CD14-positive monocyte (primary cell): ENCODE measurements at places on chromosomes 6 and 20. TPM values are rescaled to one million over a fixed set of nuclear protein-coding genes. Genes with fewer than 3 reads are reported as not detected.
A peak's percentile ranks its signal among the peaks of the same experiment; 100 is the strongest.

DNA sequence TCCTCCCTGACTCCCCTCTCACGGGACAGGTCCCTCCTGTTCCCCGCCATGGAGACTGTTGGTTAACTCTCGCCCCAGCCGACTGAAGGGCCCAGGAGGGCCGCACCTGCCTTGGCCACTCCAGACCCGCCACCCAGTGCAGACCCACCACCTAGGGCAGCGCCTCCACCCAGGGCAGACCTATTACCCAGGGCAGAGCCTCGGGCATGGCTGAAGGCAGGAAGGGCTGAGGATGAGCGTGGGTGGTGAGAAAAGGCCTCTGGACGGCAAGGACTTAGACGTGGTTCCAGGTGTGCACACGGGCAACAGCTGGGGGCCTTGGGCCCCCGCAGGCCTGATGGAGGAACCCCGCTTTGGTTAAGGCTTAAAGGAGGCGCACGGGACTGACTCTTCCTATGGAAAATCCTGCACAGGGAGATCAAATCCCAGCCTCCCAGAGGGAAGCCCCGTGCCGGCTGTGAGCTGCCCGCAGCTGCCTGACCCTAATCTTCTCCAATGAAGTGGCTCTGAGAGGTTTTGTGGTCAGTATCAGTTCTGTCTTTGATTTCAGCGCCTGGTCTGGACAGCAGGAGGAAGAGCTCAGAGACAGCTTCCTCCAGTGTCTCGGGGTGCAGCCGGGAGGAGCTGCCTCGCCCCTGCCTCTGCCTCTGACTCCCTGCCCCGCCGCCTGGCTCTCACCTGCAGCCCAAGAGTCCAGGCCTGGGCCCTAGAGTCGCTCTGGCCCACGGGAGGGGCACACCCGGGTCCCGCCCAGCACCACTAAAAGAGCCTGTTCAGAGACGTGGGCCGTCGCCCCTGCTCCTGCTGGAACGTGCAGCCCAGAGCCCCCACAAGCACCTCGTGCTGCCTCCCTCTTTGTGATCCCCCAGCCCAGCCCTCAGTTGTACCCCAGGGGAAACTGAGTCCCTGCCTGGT lies 12.1 kb upstream of the CHRNA4 start:
- H3K36me3 ChIP-seq = no peaks in the 10 kb centered on the region
- no peak overlapping the region for H3K27ac ChIP-seq
- no peaks in the 10 kb centered on the region for H3K4me1 ChIP-seq
- H3K27me3 ChIP-seq = peaks cover 16% of the 10 kb centered on the region

- peak overlapping the region; percentile 40 for H3K4me3 ChIP-seq
- no peaks in the 10 kb centered on the region for H3K36me3 ChIP-seq
- DNase-seq = peak; percentile 74
Measured at GRCh38 chr6:143536866-143537691, 25.6 kb upstream of the FUCA2 start.

GRCh38 chr6:123677897-123678296 lies 41.1 kb upstream of the TRDN start:
- no peaks in the 10 kb centered on the region for H3K36me3 ChIP-seq
- no peak overlapping the region for H3K4me3 ChIP-seq
- DNase-seq = no peak
- H3K27ac ChIP-seq = no peak overlapping the region

The ESR1 gene
- polyA plus RNA-seq = 0.12 TPM

DNA sequence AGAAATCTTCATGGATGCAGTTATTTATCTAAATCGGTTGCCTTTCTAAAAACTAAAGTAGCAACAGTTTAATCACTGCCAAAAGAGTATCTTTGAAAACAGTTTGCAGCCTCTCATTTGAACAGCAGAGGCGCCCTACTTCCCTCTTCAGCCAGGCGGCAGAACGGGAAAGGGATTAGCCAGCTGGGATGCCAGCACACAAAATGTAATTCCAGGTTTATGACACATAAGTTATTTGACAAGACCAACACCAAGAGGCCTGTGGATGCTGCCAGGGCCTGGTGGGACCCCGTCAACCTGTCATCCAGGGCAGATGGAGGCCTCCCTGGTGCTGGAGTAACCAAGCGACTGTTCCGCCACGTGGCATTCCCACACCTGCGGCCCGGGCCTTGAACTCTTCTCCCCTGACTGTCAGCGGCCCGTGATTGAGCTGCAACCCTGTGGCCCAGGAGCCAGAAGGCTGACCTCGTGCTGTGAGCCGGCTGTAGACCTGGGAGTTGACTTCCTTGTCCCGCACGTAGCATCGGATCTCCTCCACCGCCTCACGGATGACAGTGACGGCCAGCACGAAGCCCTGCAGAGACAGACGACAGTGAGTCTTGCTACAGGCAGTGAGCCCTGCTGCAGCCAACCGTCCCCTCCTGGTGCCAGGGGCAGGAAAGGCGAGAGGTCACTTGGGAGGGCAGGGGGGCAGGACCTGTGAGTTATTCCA lies 55.5 kb downstream of the ATP9A start:
- H3K4me1 ChIP-seq = no peaks in the 10 kb centered on the region
- no peaks in the 10 kb centered on the region for H3K27me3 ChIP-seq
- no peak overlapping the region for H3K27ac ChIP-seq
- no peaks in the 10 kb centered on the region for H3K36me3 ChIP-seq
- DNase-seq = no peak

DNA sequence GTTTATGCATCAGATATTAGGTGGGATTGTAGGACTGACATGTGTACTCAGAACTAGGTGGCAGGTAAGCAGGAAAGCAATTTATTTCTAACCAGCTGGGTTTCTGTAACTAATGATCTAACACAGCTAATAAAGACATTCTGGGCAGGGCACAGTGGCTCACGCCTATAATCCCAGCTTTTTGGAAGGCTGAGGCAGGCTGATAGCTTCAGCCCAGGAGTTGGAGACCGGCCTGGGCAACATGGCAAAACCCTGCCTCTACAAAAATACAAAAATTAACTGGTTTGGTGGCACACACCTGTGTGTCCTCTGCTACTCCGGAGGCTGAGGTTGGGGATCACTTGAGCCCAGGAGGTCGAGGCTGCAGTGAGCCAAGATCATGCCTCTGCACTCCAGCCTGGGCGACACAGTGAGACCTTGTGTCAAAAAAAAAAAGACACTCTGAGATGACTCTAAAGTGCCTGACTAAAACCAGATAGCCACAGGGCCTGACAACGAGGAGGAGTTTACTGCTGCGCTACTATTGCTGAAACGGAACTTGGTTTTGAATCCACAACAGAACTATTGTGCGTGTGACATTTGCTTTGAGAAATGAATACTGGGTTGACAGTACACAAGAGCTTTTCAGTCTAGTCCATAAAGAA lies 29.2 kb upstream of the CEP85L start:
- H3K4me1 ChIP-seq = peaks cover 3% of the 10 kb centered on the region
- no peak overlapping the region for H3K4me3 ChIP-seq
- no peak overlapping the region for H3K27ac ChIP-seq
- no peaks in the 10 kb centered on the region for H3K27me3 ChIP-seq

The NHSL1 gene
- polyA plus RNA-seq = 0.51 TPM

GRCh38 chr6:26172608-26172968 lies 85.4 kb downstream of the HFE start:
- H3K4me1 ChIP-seq = peaks cover 23% of the 10 kb centered on the region
- peak; percentile 85 for DNase-seq
- H3K4me3 ChIP-seq = peak overlapping the region; percentile 76
- H3K36me3 ChIP-seq = no peaks in the 10 kb centered on the region
- peak overlapping the region; percentile 91 for H3K27ac ChIP-seq
- no peaks in the 10 kb centered on the region for H3K27me3 ChIP-seq

DNA sequence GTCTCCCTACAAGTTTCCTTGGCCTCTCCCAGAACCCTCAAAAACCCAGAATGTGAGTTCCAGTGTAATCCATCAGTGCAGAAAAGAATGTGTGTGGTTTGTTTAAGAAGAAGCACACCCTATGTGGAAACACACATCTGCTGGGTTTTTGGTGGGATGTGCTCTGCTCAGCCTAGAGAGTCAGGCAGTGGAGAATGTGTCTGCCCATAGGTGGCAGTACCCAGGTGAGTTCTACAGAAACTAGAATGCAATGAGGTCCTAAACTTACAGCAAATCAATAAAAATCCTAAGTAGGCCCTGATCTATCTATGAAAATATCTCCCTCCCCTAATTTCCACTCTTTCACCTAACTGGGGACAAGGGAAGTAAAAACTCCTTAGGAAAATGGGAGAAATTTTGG lies 437.3 kb downstream of the DHX35 start:
- no peak overlapping the region for H3K27ac ChIP-seq
- no peaks in the 10 kb centered on the region for H3K4me1 ChIP-seq
- DNase-seq = no peak
- H3K36me3 ChIP-seq = no peaks in the 10 kb centered on the region
- H3K4me3 ChIP-seq = no peak overlapping the region
- H3K27me3 ChIP-seq = no peaks in the 10 kb centered on the region

The PRPH2 gene
- polyA plus RNA-seq = not detected

DNA sequence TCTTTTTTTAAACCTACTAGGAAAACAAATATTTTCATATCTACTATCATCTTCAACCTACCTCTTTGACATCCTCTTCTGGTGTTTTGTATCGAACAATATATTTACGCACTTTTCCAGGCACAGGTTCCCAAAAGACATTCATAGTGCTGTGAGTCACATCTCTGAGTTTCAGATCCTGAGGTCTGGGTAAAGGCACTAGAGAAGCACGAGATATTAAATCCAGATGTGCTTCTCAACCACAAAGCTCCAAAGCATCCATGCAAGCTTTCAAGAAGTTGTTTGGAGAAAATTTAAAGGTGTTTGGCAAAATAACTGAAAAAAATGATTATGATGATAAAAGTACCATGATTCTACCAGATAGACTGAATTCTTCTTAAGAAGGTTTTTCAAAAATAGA lies 62.7 kb downstream of the COL12A1 start:
- H3K27me3 ChIP-seq = no peaks in the 10 kb centered on the region
- no peaks in the 10 kb centered on the region for H3K36me3 ChIP-seq
- H3K27ac ChIP-seq = no peak overlapping the region
- H3K4me1 ChIP-seq = no peaks in the 10 kb centered on the region

- H3K27me3 ChIP-seq = no peaks in the 10 kb centered on the region
- H3K27ac ChIP-seq = no peak overlapping the region
- no peaks in the 10 kb centered on the region for H3K36me3 ChIP-seq
- H3K4me3 ChIP-seq = no peak overlapping the region
Measured at GRCh38 chr6:159311618-159312017, 142.4 kb downstream of the FNDC1 start.

- no peaks in the 10 kb centered on the region for H3K27me3 ChIP-seq
- H3K36me3 ChIP-seq = no peaks in the 10 kb centered on the region
- no peak overlapping the region for H3K27ac ChIP-seq
- no peak overlapping the region for H3K4me3 ChIP-seq
- DNase-seq = no peak
Measured at GRCh38 chr6:143005816-143006215, 54.9 kb upstream of the AIG1 start.

The HBS1L gene
- 48.9 TPM for polyA plus RNA-seq

GRCh38 chr6:71727632-71728294 lies 158.6 kb upstream of the RIMS1 start:
- H3K27ac ChIP-seq = no peak overlapping the region
- H3K4me3 ChIP-seq = no peak overlapping the region
- no peak for DNase-seq
- H3K27me3 ChIP-seq = no peaks in the 10 kb centered on the region

- H3K4me1 ChIP-seq = no peaks in the 10 kb centered on the region
- DNase-seq = no peak
- no peak overlapping the region for H3K27ac ChIP-seq
- H3K27me3 ChIP-seq = no peaks in the 10 kb centered on the region
- no peak overlapping the region for H3K4me3 ChIP-seq
Measured at GRCh38 chr6:79574630-79575225, 37.5 kb upstream of the LCA5 start.

DNA sequence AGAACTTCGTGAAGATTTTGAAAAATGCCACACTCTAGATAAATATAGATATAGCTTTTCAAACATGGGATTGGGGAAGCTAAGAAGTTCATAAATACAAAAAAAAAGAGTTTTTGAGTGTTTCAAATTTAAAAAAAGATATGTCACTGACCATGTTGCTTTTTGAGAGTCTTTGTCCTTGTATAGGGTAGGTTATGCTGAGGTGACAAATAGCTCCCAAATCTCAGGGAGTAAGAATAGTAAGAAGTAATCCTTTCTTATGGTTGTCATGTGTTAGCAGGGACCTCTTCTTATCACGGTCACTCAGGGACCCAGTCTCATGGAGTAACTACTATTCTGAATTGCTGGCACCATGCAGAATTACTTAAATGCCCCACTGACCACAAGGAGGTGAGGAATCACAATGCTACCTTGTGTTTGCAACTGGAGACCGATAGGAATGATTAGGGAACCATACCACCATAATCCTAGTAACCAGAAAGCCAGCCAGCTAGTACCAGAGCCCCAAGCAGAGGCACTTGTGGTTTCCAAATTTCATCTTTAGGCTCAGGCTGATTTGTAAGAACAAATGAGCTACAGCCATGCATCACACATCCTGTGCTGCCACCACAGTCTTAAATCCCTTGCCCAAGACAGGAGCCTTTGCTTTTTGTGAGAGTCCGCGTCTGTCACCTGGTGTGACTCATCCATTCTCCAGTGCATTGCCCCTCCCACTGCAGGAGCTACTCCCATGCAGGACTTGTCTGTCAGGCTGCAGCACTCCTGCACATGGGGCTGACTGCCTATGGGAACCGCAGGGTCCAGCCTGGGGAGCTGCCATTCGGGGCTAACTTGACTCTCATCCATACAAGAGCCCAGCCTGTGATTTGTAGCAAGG lies 42.4 kb upstream of the ADGRF4 start:
- no peak overlapping the region for H3K27ac ChIP-seq
- H3K36me3 ChIP-seq = no peaks in the 10 kb centered on the region
- H3K4me3 ChIP-seq = no peak overlapping the region
- H3K4me1 ChIP-seq = no peaks in the 10 kb centered on the region
- H3K27me3 ChIP-seq = no peaks in the 10 kb centered on the region

GRCh38 chr6:16956361-16956760 lies 145.5 kb upstream of the STMND1 start:
- H3K4me3 ChIP-seq = no peak overlapping the region
- no peak overlapping the region for H3K27ac ChIP-seq
- H3K36me3 ChIP-seq = no peaks in the 10 kb centered on the region
- DNase-seq = no peak
- no peaks in the 10 kb centered on the region for H3K4me1 ChIP-seq

DNA sequence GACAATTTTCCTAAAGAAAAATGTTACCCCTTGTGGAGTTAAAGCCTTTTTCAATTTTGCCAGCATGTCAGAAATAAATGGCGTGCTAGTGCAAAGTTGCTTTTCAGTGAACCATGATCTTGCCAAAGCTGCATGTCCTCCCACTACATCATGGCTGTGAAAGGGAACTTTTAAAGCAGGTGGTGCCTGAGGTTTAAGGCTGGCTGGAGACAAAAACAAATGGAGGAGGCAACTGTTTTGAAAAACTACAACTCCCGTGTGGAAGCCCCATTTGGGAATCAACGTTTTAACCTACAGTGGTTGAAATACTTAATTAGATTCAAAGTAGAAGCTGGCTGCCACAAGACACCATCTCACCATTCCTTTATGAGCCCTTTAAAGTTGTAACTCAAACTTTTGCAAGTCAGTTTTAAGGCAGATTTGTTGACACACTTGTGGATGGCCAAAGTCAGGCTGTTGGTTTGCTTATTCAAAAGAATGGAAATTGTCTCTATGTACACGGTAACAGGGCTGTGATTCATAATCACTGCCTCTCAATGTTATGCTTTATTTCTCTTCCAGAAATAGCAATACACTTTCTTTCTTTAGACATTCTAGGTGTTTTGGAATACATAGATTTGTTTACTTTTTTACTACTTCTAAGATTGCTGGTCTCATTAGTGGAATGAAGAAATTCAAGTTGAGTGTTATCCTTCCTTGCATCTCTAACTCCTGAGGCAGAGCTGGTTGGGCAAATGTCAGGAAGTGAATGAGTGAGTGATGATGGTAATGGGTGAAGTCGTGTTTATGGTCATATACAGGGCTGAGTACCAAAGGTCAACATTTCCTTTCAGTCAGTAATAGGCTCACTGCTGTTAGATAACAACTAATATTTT lies 196.4 kb upstream of the GMDS start:
- no peaks in the 10 kb centered on the region for H3K27me3 ChIP-seq
- H3K4me1 ChIP-seq = no peaks in the 10 kb centered on the region
- H3K36me3 ChIP-seq = no peaks in the 10 kb centered on the region
- no peak overlapping the region for H3K27ac ChIP-seq
- DNase-seq = no peak
- no peak overlapping the region for H3K4me3 ChIP-seq
